ENCODE measurements at places on chromosomes 2 and 18. TPM values are rescaled to one million over a fixed set of nuclear protein-coding genes. Genes with fewer than 3 reads are reported as not detected.

DNA sequence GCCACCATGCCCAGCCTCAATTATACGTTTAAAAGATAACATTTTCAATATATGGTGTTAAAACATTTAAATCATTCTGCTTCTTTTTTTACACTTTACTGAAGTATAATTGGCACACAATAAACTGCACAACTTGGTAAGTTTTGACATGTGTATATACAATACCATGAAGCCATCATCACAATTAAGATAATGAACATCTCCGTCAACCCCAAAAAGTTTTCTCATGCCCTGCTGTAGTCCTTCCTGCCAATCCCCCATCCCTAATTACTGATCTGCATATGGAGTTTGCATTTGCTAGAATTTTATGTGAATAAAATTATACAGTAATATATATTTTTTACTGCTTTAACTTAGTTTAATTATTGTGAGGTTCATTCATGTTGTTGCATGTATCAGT is 85.2 kb upstream of the RTN4 start:
- DNase-seq, result no peak

- peak; percentile 87 for DNase-seq
Measured at GRCh38 chr18:25351777-25352628, at the start of gene ZNF521. TSS of gene ZNF521 (minus strand) at chr18:25352166. CDS start at chr18:25350946, 1,220 bp downstream.

- no peak for DNase-seq
Measured at GRCh38 chr2:73356097-73356496, 29.5 kb upstream of the ALMS1 start.

GRCh38 chr2:127153691-127154158 is 46.8 kb upstream of the BIN1 start:
- peak; percentile 97 for DNase-seq

- DNase-seq, result peak; percentile 84
Measured at GRCh38 chr2:127083819-127084503, 23.0 kb downstream of the BIN1 start.

DNA sequence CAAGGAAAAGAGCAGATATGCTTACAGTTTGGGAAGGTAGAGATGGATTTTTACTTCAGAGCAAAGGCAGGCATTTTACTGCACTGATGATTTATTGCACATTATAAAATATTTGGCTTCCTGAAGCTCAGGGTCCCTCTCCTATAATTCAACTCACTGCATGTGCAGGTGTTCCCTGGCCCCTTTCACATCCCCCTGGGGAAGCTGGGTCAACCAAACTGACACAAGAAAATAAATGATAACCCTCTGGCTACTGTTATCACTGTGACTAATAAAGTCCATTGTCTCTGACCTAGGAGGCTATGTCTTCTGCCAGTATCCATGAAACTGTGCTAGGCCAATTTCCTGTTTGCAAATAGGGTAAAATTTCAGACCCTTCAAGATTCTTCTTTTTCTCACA is 163.1 kb downstream of the ARL6IP6 start:
- no peak for DNase-seq

Gene SIGLEC15
- 9.1 TPM for total RNA-seq

DNA sequence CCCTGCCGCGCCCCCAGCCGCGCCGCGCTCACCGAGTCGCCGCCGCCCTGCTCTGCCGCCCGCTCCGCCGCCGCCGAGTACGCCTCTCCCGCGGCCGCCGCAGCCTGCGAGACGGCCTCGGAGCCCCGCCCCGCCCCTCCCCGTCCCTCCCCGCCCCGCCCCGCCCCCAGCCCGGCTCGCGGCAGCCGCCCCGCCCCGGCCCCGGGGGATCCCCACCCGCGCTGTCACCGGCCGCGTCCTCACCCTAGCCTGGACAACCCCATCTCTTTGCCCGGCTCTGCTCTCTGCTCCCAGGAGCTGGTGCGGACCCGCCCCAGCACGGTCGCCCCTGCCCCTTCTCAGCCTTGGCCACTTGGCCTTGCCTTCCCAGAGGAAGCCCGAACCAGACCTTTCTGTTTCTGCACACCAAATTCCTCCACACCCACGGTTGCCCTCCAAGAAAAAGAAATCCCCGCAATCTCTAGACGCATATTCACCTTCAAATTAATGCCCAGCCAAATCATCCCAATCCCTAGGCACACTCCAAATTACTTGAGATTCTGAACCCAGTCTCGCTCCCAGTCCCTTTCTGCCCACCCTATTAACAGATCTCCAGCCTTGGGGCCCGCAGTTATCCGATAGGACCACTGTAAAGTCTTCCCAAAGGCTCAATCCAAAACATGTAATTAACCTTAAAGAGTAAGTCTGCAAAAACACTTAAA is at the start of gene CYRIA:
TSS of gene CYRIA (minus strand) at position 87 of the 701 bp plus-strand sequence. CDS start 77,715 bp downstream, outside the sequence.
- DNase-seq, result peak; percentile 32

DNA sequence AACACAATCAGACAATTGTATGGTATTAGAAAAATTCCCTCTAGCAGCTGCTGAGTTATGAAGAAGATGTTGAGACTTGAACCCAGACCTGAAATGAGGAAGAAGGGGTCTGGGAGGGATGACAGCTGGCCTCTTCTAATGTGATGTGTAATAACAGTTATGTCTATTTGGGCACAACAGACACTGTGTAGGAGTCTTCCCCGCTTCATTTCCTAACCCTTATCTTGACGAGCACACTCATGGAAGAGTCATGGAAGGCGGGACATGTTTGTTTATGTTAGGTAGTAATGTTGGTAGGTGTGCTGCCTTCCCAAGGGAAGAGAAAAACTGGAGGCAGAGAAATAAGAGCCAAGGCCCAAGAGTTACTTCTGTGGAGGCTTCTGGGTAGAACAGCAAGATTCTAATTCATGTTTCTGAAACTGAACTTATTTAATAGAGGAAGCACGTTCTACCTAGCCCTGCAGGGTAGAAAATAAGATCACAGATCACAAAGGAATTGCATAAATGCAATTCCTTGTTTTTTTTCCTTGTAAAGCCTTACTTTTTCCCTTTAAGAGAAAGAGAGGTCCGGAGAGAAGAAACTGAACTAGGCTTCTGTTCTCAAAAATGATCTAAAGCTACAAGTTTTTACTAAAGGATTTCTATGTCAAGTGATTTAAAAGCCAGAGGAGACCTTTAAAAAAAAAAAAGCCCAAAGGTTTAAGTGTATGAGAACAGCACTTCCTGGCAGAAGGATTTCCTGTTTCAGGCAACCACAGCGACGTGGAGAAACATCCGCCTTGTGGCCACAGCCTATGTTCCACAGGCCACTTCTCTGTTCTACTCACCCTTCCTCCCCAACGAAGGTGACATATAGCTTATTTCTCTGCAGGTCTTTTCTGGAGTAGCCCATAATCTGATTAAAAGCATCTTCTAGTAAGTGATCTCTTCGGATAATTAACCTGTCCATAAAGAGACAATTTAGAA is 68.5 kb upstream of the STK17B start:
- peak; percentile 94 for DNase-seq

GRCh38 chr18:54389143-54389505 is 31.4 kb downstream of the C18orf54 start:
- no peak for DNase-seq

Gene TTC21B
- total RNA-seq, result 20.2 TPM

- no peak for DNase-seq
Measured at GRCh38 chr2:4324531-4324930, 621.2 kb downstream of the DCDC2C start.

GRCh38 chr2:50754514-50754913 is 277.4 kb downstream of the NRXN1 start:
- no peak for DNase-seq

Gene CDK15
- 0.72 TPM for total RNA-seq

DNA sequence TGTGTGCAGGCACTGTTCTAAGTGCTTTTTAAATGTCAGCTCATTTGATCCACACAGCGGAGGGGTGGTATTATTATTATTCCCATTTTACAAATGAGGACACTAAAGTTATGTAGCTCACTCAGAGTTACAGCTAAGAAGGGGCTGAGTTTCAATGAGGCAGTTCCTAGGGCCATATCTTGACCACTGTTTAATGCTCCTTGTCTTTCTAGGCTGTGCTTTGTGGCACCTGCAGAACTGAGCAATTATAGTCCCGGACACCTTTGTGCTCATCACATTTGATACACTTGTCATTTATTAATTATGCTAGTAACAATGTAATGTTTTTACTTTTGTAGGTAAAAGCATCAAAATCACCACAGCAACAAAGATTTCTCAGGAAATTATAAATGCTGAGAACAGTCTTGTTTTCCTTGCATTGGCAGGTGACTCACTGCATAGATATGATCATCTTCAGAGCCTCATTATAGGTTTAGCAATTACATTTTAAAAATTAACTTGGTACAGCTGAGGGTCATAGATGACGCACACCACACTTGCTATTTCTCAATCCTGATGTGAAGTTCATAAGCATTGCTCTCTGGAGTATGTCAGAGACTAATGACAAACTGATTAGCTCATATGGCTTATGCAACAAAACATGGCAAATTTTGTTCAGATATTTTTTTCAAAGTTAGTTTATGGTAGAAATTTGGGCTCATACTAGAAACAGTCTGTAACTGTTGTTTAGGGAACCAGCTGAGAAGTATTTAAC is 366.8 kb downstream of the TGIF1 start:
- peak; percentile 84 for DNase-seq

- no peak for DNase-seq
Measured at GRCh38 chr18:34223893-34224422, 755 bp downstream of the NOL4 start.

Gene KCNE4
- not detected for total RNA-seq

GRCh38 chr2:213475433-213475832 is 191.2 kb downstream of the SPAG16 start:
- DNase-seq, result no peak

GRCh38 chr2:69624131-69624530 is 19.4 kb downstream of the AAK1 start:
- DNase-seq, result no peak

Gene ALLC
- total RNA-seq, result not detected

DNA sequence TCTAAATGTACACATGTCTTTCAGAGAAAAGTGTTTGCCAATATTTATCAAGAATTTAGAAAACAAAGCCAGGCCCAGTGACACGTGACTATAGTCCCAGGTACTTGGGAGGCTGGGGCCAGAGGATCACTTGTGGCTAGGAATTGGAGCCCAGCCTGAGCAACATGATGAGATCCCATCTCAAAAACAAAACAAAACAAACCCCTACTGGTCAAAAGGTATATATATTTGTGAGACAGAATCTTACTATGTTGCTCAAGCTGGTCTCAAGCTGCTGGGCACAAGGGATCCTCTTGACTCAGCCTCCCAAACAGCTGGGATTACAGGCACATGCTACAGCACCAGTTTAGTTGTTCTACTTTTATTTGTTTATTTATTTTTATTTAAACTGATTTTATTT is 79.2 kb downstream of the ZDBF2 start:
- peak; percentile 27 for DNase-seq

DNA sequence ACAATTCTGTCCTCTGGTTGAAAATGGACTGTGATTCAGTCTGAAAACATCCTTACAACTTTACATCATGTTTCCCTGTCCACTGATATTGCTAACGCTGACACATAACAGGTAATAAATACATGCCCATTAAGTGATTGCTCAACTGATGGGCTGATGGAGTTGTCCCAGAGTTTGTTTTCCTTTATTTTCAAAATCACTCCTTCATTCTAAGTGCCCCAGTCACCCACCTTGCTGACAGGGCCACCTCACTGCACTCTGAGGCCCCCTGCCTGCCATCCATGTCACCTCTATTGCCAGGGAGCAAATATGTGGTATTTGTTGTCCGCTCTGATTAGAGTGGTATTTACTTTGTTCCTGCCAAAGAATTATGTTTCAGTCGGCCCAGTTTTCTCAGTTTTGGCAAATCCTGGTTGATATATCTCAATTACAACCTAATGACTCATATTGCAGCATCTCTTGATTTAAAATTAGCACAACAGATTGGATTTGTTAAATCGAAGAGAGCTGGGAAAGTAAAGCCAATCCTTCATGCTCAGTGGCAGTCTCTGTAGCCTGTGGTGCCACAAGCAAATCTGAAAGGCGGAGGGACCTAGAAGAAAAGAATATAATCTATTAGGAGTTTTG is 105.1 kb downstream of the RDH14 start:
- DNase-seq, result peak; percentile 14

- DNase-seq, result no peak
Measured at GRCh38 chr2:120949027-120949956, 213.6 kb downstream of the GLI2 start.

DNA sequence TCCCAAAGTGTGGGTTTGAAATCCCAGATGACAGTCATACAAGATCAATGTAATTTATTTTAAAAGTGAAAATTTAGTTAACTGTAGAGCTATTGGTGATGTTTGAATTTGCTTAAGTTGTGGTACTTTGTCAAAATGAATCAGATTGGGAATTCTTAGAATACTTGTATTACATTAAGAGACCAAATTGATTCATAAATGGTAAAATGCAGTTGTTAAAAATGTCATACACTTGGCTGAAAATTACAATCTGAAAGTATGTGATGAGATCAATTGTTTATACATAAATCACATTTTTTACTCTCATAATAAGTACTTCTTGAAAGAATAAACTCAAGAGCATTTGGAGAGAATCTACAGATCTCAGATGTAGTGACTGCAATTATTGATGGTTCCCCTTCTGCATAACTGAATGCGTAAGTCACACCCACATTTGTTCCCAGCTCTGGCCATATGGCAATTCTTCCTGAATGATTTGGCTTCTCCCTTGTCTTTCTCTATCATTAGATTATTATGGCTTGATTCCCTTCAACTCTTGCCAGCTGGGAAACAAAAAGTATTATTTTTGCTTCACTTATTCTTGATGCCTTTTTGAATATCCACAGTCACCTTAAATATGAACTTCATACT is 558.5 kb downstream of the CPS1 start:
- no peak for DNase-seq

GRCh38 chr2:66889632-66889882 is 454.6 kb downstream of the MEIS1 start:
- DNase-seq, result no peak

DNA sequence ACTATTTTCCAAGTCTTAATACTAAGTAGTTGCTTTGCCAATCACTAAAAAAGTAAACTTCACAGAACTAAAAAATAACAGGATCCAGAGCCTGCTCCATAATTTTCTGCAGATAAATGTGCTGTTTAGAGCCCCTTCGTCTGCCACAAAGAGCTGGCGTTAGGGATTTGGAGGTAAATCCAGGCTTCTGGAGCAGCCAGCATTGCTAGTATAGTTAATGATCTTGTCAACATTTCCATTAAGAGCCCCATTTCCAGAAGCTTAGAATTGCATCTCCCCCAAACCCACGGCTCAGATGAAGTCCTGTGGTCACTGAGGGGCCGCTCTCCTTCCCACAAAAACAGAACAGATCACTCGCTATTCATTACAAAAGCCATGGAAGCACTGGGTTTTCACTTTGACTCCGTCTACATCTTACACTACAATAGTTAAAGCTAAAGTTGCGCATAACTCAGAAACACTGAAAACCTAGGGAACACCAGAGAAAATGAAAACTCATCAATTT is 41.9 kb downstream of the ZNF516 start:
- no peak for DNase-seq

GRCh38 chr2:6181525-6181924 is 489.3 kb downstream of the SOX11 start:
- peak; percentile 61 for DNase-seq

- DNase-seq, result no peak
Measured at GRCh38 chr18:58823412-58823811, 41.3 kb upstream of the ZNF532 start.

Gene DYNAP
- not detected for total RNA-seq

- DNase-seq, result no peak
Measured at GRCh38 chr18:59265246-59265973, 7.8 kb downstream of the RAX start.

GRCh38 chr2:167462379-167462778 is 574.1 kb downstream of the XIRP2 start:
- no peak for DNase-seq

Measured in HT1080 (cell line).